Heart left ventricle (tissue), 16 donors: ENCODE measurements at places on chromosomes 6 and 20. TPM values are rescaled to one million over a fixed set of nuclear protein-coding genes. Genes with fewer than 3 reads are reported as not detected.

Gene ZDHHC14
- polyA plus RNA-seq, result 7.0 TPM

Gene BHLHE23
- not detected for polyA plus RNA-seq

Gene RIPOR3
- polyA plus RNA-seq, result 20.7 TPM

Gene ACTL10
- polyA plus RNA-seq, result 0.23 TPM

Gene ZSCAN31
- polyA plus RNA-seq, result 3.3 TPM

Gene NKX2-2
- not detected for polyA plus RNA-seq

Gene TREML2
- 0.07 TPM for polyA plus RNA-seq

Gene SSTR4
- not detected for polyA plus RNA-seq

Gene PHACTR3
- polyA plus RNA-seq, result 3.5 TPM

Gene RNF144B
- 8.0 TPM for polyA plus RNA-seq

Gene AURKA
- polyA plus RNA-seq, result 2.2 TPM
